Natural killer cell (primary cell): ENCODE measurements at places on chromosomes 4 and X. TPM values are rescaled to one million over a fixed set of nuclear protein-coding genes. Genes with fewer than 3 reads are reported as not detected.

CABS1 gene
- total RNA-seq = not detected

PPEF2 gene
- total RNA-seq = 0.33 TPM

SMIM10 gene
- not detected for total RNA-seq

TRIM2 gene
- 0.11 TPM for total RNA-seq

CDX4 gene
- not detected for total RNA-seq

BTC gene
- total RNA-seq = not detected

MAGEC3 gene
- not detected for total RNA-seq

AFF1 gene
- total RNA-seq = 87.9 TPM

ARMCX4 gene
- 7.9 TPM for total RNA-seq

FGF5 gene
- total RNA-seq = 0.09 TPM

MOSPD2 gene
- total RNA-seq = 11.2 TPM

GPRIN3 gene
- total RNA-seq = 48.5 TPM

SLC25A43 gene
- total RNA-seq = 6.4 TPM

INTU gene
- total RNA-seq = 0.08 TPM

FGA gene
- not detected for total RNA-seq

PHOX2B gene
- not detected for total RNA-seq

CSAG3 gene
- total RNA-seq = not detected

KLHL13 gene
- total RNA-seq = 0.73 TPM

BLOC1S4 gene
- 20.0 TPM for total RNA-seq

TMEM255A gene
- 1.5 TPM for total RNA-seq

BEX1 gene
- not detected for total RNA-seq

FGFR3 gene
- total RNA-seq = not detected

SNCA gene
- total RNA-seq = 0.58 TPM

GUCY1B1 gene
- 2.1 TPM for total RNA-seq

HSFX4 gene
- total RNA-seq = not detected

SPOCK3 gene
- total RNA-seq = not detected

FAM9B gene
- total RNA-seq = 0.42 TPM

HMGB2 gene
- total RNA-seq = 214 TPM

TMPRSS11E gene
- not detected for total RNA-seq

SPANXC gene
- not detected for total RNA-seq
